A172 (cell line): ENCODE measurements at places on chromosomes 3 and 15. TPM values are rescaled to one million over a fixed set of nuclear protein-coding genes. Genes with fewer than 3 reads are reported as not detected.

NMD3 gene
- 68.4 and 78.5 TPM in 2 replicates for total RNA-seq

TUSC7 gene
- total RNA-seq = not detected in 2 replicates

CCNB2 gene
- total RNA-seq = 118 and 147 TPM in 2 replicates

GRCh38 chr3:9795207-9795606, 2.3 kb downstream of the ARPC4 start:
- DNase-seq = no peak

CLASP2 gene
- 40.6 and 88.5 TPM in 2 replicates for total RNA-seq

TIGIT gene
- total RNA-seq = not detected in 2 replicates

LCTL gene
- 1.8 and 2.1 TPM in 2 replicates for total RNA-seq

DNA sequence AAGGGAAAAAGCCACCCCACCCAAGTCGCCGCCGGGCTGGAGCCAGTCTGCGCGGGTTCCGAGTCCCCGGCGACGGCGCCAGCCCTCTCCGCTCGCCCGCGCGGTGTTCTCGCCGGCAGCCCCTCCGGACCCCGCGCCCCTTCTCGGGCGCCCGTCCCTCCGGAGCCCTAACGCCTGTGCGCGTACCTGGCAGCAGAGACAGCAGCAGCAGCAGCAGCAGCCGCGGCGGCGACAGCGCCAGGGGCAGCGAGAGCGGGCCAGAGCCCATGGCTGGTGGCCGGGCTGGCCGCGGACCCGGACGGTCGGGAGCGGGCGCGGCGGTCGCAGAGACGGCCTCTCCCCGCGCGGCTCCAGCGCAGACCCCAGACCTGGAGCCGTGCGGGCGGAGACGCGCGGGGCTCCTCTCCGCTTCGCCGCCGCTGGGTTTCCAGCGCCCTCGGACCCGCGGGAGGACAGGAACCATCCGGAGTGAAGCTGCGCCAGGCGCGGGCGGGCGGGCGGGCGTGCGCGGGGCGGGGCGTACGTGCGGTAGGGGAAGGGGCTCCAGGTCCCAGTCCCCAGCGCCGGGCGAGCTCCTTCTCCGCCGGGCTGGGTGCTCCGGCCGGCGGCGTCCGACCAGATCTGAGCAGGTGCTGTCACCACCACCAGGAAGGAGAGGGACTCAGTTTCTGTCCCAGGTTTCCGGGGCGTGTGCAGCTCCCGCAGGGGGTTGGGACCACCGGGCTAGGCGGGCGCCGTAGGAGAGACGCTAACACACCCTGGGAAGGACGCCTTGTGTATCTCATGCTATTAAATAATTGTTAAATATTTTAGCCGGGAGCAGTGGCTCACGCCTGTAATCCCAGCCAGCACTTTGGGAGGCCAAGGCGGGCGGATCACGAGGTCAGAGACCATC, at the start of gene CHRNA3:
CHRNA3 (minus strand) TSS at position 470 of the 895 bp plus-strand sequence; CDS start at position 268, 202 bp downstream.
- DNase-seq = no peak

SMC4 gene
- total RNA-seq = 126 and 165 TPM in 2 replicates

MKRN2OS gene
- not detected in 2 replicates for total RNA-seq

- DNase-seq = no peak
Observed at GRCh38 chr15:67002368-67002767, 63.0 kb upstream of the SMAD3 start.

DNA sequence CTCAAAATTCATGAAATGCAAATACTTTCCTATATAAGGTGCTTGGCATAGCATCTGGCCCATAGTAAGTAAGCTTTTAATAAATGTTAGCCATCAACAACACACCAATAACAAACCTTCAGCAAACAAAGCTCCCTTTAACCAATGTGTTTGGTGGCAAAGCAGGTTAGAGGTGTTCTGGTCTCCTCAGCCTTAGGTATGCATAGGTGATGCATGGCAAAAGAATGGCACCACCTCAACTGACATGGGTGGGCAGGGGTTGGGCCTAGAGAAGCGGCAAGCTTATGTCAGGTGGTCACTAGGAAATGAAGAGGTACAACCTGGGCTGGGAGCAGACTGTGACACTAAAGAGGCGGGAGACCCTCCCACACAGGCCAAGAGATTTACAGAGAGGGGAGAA, 38.2 kb downstream of the MRPS11 start:
- DNase-seq = no peak

- no peak for DNase-seq
Observed at GRCh38 chr3:2706144-2706835, 403.9 kb downstream of the IL5RA start.

STRIT1 gene
- not detected in 2 replicates for total RNA-seq

GRCh38 chr3:67790043-67790442, 135.6 kb upstream of the SUCLG2 start:
- peak; percentile 63 for DNase-seq

- no peak for DNase-seq
Observed at GRCh38 chr15:99368743-99369142, 117.5 kb downstream of the LRRC28 start.

DNA sequence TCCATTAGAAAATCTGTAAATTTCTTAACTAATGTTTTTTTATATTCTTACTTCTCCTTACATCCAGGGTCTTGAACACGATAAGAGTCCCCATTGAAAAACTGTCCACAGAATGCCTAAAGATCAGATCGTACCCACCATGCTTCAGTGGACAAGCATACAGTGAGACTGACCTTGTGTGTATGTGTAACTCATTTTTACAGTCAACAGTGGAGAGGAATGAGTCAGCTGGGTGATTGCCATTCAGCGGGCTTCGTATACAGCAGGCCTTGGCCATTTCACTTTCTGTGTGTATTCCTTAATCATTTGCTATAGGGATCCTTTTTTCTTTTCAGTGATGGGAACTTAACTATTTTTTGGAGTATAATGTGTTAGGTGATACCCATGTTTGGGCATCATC, 10.6 kb downstream of the PARP14 start:
- DNase-seq = peak; percentile 41

GRCh38 chr15:45118996-45119395, 4.9 kb downstream of the DUOXA2 start:
- no peak for DNase-seq

DNA sequence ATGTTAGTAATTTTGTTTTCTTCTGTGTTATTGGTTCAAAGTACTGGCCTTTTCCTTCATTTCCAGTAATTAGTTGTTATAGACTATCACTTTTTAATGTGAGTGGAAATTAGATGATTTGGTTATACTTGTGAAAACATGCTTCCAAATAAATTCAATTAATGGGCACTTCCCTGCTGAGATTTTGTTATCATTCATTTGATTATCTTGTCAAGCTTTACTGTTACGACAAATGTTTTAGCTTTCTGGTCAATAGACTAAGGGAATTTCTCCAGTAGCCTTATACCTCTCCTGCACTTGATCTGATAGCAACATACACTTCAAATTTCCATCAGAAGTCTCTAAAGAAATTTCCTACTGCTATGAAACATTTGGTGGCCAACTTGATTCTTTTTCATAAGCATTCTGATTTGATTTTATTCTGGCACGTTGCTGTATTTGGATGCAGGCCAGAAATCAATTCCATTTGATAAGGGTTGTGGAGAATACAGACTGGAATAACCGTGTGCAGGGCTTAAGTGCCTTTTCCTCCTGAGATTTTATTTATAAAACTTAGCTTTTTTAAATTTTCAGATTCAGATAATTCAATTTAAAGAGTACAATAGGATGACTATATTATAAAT, 573.8 kb upstream of the NAALADL2 start:
- DNase-seq = no peak

SUCNR1 gene
- total RNA-seq = 506 and 549 TPM in 2 replicates

GRCh38 chr3:166285001-166285400, 447.8 kb upstream of the BCHE start:
- DNase-seq = peak; percentile 21

- DNase-seq = no peak
Observed at GRCh38 chr3:52915294-52915693, 17.9 kb upstream of the STIMATE start.

DNA sequence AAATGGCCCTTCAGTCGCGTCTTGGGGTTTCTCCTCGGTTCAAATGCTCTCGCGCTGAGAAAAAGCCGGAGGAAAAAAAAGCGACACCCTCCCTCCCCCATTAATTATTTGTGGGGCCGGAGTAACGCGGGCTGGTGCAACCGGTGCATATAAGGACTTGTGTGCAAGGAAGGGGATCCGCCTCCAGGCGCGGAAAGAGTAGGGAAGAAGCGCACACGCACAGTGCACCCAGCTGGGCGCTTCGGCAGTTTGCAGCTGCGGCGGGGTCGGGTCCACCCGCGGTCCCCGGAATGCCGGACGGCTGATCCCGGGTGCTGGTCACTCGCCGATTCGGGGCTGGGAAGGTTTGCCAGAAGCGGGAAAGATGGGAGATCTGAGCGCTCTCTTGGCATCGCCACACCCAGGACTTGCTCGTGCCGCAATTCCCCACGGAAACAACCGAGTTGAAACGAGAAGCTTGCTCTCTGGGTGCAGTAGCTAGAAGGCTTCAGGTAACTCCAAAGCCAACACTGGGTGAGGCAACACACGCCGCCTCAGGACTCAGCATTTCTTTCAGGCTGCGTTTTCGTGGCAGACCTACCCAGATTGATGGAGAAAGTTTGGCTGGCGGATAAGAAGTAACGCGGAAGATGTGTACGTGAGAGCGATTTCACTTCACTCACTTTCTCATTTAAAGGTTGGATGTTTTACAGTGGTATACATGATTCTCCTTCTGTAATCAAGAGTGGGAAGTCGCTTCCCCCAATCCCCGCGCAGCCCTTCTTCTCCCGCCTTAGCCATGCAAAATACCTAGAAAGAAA, 720 bp upstream of the TNIK start:
- DNase-seq = peak; percentile 56

GRCh38 chr15:66891776-66892175, 173.6 kb upstream of the SMAD3 start:
- no peak for DNase-seq

DNA sequence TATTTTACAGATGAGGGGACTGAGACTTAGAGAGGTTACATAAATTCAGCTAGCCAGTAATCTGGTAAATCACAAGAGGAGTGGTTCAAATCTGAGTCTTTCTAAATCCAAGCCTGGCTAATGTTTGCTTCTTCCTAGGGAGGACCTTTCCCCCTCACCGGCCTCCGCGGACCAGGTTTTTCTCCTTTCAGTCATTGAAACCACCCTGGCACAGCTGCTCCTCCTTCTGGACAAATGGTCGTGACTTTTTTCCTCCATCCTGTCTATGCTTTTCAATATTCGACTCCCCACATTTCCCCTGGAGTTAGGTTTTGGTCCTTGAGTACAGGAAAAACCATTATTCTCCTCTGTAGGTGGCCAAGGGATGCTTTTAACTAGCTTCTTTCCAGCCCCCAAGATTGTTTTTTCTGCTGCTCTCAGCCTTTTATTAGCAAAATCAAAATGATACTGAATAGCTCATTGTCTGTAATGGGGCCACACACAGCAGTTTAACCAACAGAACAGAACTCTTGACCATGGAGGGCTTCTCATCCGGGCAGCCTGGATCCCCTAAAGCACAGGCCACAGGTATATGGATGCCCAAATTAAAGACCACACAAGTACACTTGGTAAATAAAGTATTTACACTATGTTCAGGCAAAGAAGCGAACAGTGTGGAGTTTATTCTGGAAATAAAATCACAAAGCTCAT, 85.9 kb upstream of the KLHL25 start:
- DNase-seq = no peak

DNA sequence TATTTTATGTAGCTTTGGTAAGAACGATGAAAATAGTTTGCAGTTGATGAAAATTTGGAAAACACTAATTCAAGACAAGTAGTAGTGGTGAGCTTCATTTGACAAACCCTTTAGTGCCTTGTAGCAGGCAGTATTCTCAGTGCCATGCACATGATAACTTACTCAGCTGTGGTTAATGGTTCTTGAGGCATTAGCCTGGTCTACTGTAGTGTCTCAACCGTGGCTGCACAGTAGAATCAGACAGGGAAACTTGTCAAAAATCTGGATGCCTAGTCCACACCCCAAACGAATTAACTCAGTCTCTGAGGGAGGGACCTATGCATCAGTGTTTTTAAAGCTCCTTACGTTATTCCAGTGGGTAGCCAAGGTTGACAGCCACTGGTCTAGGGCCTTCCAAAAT, 45.4 kb downstream of the PSMD6 start:
- no peak for DNase-seq

ZNF660 gene
- not detected in 2 replicates for total RNA-seq

HCLS1 gene
- total RNA-seq = 0.24 and 0.83 TPM in 2 replicates

TRH gene
- not detected in 2 replicates for total RNA-seq

APOD gene
- total RNA-seq = 0.17 and 0.50 TPM in 2 replicates
